Gastroesophageal sphincter (tissue), 4 donors: ENCODE measurements at places on chromosomes 13 and 19. TPM values are rescaled to one million over a fixed set of nuclear protein-coding genes. Genes with fewer than 3 reads are reported as not detected.
A peak's percentile ranks its signal among the peaks of the same experiment; 100 is the strongest.

GRCh38 chr13:46206143-46206542 lies 5.6 kb upstream of the LRRC63 start:
- ATAC-seq = no peak

- ATAC-seq = peak; percentile 51
Observed at GRCh38 chr19:39514840-39515550, at the start of gene SELENOV. SELENOV (plus strand) TSS chr19:39515139; CDS start chr19:39515213, 74 bp downstream.

- ATAC-seq = no peak
Observed at GRCh38 chr13:106132216-106132615, 403.2 kb downstream of the EFNB2 start.

GRCh38 chr13:20501592-20501991 lies 24.1 kb downstream of the CRYL1 start:
- ATAC-seq = no peak

DNA sequence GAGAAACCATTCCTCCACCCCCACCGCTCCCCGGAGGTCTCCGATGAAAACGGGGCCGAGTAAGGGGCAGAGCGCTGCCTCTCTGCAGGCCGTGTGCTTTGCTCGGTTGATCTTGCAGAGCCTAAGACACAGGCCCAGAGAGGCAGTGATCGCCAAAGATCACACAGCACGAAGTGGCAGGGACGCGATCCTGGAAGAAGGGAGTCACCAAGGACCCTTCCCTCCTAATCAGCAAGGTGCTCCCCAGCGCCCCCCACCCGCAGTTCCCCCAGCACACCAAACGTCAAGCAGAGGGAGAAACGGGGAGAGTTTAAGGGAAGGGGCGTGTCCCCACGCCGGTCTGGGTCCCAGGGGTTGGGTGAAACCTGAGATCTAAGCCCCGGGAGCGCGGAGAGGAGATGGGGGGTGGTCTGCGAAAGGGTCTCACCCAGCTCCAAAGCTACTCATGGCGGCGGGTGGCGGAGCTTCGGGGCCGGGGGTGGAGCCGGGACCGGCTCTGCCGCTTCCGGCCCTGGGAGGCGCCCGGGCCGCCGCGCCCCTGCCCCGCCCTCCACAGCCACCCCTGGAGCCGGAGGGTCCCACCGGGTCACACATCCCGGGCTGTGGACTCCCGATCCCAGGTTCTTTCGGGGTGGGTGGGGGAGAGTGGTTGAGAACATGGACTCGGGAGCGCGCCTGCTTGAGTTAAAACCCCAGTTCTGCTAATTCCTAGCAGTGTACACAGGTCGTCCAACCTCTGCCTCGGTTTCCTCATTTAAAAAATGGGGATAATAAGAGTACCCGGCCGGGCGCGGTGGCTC lies at the start of gene EML2:
TSS of gene EML2 (minus strand) at position 468 of the 800 bp plus-strand sequence. CDS start at position 447, 21 bp downstream.
- peak; percentile 30 for ATAC-seq

DNA sequence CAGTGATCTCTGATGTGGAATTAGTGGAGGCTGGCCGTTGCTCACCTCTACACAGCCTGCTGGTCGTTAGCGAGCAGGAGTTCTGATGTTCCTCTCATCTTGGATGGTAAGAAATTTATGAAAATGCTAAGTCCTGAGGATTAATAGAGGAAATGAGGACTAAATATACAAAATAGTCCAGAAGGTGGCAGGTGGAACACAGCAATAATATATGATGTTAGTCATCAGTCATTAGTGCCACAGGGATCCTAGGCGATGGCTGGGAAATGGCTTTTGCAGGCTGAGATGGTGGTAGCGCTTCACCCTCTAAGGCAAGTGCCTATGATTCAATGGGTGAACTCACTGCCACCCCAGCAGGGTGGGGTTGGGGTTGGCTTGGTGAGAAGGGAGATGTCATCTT lies 338.6 kb upstream of the TMTC4 start:
- no peak for ATAC-seq

The KLK5 gene
- total RNA-seq = not detected

- ATAC-seq = no peak
Observed at GRCh38 chr19:6721773-6722172, 1.3 kb upstream of the C3 start.

DNA sequence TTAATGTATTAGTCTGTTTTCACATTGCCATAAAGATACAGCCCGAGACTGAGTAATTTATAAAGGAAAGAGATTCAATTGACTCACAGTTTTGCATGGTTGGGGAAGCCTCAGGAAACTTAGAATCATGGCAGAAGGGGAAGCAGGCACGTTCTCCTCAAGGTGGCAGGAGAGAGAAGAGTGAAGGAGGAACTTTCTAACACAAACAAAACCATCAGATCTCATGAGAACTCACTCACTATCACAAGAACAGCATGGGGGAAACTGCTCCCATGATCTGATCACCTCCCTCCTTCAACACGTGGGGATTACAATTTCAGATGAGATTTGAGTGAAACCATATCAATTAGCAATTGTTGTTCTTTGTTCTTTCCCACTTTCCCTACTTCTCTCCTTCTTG lies 689.0 kb upstream of the SLITRK1 start:
- ATAC-seq = no peak

The PDX1 gene
- total RNA-seq = not detected

The UCHL3 gene
- total RNA-seq = 28.2 TPM

The UNC13A gene
- total RNA-seq = under 0.01 TPM

The SOHLH2 gene
- 0.47 TPM for total RNA-seq

The PRKCSH gene
- total RNA-seq = 90.3 TPM

GRCh38 chr19:5149508-5149907 lies 180.6 kb downstream of the KDM4B start:
- no peak for ATAC-seq

GRCh38 chr13:51425410-51426042 lies 27.3 kb downstream of the INTS6 start:
- ATAC-seq = peak; percentile 76

GRCh38 chr19:28940751-28941500 lies 272.0 kb downstream of the UQCRFS1 start:
- no peak for ATAC-seq

- ATAC-seq = no peak
Observed at GRCh38 chr13:30577401-30577852, 40.3 kb upstream of the USPL1 start.

The SERPINE3 gene
- not detected for total RNA-seq
